Effector CD4-positive, alpha-beta T cell (primary cell): ENCODE measurements at places on chromosomes 2 and 18.

- DNase-seq = no peak
These were observed 27.1 kb upstream of the TFPI start for GRCh38 chr2:187581125-187581896.

DNA sequence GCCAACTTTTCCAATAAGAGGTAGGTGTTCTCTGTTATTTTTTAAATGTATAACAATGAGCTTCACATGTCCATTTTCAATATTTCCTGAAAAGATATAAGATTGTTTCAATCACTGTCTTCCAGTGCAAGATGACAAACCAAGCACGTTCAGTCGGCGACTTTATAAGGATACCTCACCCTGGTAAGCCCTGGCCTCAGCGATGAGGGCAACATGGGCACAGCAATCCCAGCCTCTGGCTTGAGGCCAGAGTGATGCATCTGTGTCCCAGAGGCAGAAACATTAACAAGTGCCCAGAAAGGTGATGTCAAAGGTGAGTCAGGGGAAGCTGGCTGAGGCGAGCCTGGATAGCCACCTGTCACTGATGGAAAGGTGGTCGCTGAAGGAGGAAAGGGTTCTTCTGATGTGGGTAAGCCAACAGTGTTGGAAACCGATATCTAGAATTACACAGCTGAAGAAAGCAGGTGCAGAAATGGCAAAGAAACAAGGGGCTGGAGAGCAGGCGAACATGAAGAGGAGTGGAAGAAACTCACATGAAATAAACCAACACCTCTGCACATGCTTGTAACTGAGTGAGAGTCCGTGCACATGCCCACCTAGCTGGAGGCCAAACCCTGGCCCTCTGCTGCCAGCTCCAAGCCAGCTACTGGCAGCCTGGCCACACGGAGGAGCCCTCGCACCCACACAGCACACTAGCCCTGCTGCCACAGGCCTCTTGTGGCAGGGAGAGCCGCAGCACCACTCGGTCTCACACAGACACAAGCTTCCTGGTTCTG lies 65.5 kb downstream of the FBXO15 start:
- DNase-seq = peak; percentile 42

DNA sequence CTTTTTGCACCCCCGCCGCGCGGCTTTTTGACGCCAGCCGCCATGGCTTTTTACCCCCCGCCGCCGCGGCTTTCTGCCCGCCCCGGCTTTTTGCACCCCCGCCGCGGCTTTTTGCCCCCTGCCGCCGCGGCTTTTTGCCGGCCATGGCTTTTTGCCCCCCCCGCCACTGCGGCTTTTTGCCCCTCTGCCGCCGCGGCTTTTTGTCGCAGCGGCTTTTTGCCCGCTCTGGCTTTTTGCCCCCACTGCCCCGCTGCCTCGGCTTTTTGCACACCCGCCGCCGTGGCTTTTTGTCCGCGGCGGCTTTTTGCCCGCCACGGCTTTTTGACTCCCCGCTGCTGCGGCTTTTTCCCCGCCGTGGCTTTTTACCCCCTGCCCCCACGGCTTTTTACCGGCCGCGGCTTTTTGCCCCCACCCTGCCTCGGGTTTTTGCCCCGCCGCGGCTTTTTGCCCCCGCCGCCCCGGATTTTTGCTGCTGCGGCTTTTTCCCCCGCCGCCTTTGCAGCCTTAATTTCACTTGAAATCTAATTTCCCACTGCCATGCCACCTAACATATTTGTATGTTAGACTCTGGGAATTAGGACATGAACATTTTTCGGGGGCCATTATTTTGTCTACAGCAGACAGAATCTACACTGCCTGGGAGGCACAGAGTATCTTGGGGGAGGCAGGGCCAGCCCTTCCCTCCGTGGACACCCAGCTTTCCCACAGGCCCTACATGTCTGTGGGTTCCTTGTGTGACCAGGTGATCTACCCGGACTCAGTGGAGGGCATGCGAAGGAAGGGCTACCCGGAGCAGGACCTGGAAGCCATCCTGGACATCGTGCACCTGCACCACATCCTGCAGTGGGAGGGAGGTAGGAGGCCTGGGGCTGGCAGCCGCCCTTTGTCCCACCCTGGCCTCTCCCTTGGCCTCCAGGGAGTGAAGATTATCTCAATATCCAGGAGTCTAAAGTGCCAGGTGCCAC lies 3031.0 kb upstream of the TEKT4 start:
- DNase-seq = no peak

DNA sequence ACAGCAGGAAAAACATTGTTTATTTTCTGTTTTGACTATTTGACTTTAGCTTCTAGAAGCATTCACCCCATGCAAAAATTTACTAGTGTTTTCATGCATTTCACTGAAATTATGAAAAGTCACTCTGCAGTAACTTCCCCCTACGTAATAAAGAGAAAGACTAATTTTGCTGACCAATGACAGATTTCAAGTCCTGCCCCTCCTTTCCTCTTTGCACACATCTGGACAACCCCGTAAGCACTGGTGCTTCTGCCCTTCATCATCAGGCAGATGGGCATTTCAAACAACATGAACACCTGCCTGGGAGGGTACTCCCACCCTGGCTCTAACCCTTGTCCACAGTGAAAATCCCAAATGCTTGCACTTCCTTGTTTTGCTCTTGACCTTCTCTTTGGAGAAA lies 815.0 kb upstream of the ID2 start:
- DNase-seq = no peak

GRCh38 chr2:186862869-186863709 lies 14.1 kb upstream of the ZSWIM2 start:
- no peak for DNase-seq

GRCh38 chr2:98771721-98772524 lies 41.0 kb upstream of the MGAT4A start:
- peak; percentile 54 for DNase-seq

GRCh38 chr2:11827547-11827946 lies 81.1 kb downstream of the LPIN1 start:
- no peak for DNase-seq

- no peak for DNase-seq
These were observed 22.6 kb downstream of the DHRS9 start for GRCh38 chr2:169091761-169092519.

GRCh38 chr2:173997269-173997668 lies 32.1 kb upstream of the SP3 start:
- DNase-seq = no peak

DNA sequence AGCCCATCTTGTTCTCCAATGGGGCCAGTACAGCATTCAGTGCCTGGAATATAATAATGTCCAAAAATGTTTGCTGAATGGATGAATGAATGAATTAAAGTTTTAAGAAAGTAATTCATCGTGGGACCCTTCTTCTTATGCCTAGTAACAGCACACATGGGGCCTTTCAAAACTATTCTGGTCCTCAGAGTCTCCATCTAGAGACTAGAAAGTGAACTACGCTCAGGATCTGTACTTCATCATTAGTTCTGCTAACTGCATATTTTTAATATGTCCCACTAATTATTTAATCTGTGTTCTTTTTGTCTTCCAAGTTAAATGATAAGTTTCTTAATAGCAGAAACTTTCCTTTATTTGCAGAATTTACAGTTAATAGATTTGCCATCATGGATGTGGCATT lies 172.5 kb downstream of the SMAD2 start:
- DNase-seq = no peak

GRCh38 chr18:5431836-5432575 lies 111.8 kb downstream of the EPB41L3 start:
- DNase-seq = no peak

- no peak for DNase-seq
These were observed 307.1 kb downstream of the NRXN1 start for GRCh38 chr2:50724837-50725236.

DNA sequence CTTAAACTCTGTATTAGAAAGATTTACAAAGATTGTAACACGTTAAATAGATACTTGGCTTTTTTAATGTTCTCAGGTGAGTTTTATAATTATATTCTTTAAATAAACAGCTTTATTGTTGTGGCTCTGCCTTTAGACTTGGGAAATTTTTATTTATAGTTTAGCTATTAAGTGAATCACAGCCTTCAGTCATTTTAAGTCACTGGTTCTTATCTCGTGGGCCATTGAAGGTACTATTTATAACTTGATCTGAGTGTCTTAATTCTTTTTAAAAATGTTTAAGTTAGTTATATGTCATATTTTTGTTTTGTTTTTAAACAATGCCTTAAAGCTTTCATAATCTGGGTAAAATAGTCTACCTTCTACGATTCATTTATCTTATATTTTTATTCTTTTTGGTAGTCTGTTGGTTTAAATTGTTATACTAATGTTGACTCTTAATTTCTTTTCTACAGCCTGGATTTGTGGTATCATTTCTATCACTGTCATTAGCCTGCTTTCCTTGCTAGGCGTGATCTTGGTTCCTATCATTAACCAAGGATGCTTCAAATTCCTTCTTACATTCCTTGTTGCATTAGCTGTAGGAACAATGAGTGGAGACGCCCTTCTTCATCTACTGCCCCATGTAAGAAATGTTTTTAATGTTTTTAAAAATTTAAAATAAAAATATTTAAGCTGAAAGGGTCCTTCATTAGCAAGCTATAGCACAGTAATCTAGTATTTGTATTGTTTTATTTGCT lies 49.3 kb downstream of the SLC39A10 start:
- DNase-seq = no peak

- no peak for DNase-seq
These were observed 49.8 kb downstream of the ADI1 start for GRCh38 chr2:3469486-3469885.

GRCh38 chr2:70523672-70523995 lies 30.0 kb downstream of the TGFA start:
- no peak for DNase-seq

- DNase-seq = no peak
These were observed 3.7 kb upstream of the SPEG start for GRCh38 chr2:219430633-219431615.

- DNase-seq = no peak
These were observed 42.7 kb upstream of the SEMA4C start for GRCh38 chr2:96912346-96913116.

- DNase-seq = no peak
These were observed 158.5 kb downstream of the ZNF385B start for GRCh38 chr2:179702912-179703311.

GRCh38 chr2:42800461-42800962 lies 8.1 kb upstream of the HAAO start:
- DNase-seq = no peak

GRCh38 chr2:105447476-105447875 lies 48.6 kb upstream of the FHL2 start:
- DNase-seq = no peak

GRCh38 chr2:183371545-183371944 lies 247.3 kb downstream of the NUP35 start:
- DNase-seq = no peak

DNA sequence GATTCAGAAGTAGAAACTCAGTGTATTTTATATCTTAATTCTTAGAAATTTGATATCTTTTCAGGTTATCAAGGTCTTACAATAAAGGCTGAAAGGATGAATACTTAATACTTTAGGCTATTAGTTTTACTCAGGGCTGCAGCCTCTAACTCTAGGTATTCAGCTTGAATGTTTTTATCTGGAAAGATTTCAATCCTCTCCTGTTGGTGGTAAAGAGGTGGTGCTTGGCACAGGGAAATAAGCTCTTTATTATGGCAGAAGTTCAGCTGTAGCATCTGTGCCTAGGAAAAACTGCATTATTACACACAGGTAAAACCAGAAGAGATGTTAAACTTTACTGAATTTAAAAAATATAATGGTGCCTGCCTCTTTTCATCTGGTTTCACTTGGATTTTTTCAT lies 11.1 kb downstream of the ACVR2A start:
- DNase-seq = no peak

DNA sequence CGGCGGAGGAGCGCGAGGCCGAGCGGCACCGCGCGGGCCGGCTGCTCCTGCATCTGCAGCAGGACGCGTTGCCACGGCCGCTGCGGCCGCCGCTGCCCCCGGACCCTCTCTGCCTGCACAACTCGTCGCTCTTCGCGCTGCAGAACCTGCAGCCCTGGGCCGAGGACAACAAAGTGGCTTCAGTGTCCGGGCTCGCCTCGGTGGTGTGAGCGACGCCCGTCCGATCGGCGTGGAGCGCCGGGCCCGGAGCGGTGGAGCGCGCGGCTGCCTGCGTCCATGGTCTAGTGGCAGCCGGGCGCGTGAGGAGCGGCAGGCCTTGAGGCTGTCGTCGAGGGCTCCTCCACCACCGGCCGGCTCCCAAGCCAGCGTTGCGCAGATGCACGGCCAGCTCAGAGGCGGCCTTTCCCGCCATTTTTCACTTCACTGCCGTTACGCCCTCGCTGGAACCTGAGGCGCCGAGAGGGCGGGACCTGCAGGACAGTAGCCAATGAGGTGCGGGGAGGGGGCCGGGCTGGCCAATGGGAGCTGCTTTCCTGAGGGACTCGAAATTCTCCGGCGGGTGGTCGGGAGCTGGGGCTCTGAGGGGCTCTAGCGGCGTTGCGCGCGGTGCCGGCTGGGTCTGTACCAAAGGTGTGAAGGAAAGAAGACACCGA lies 1.9 kb downstream of the TLX2 start:
- peak; percentile 53 for DNase-seq

DNA sequence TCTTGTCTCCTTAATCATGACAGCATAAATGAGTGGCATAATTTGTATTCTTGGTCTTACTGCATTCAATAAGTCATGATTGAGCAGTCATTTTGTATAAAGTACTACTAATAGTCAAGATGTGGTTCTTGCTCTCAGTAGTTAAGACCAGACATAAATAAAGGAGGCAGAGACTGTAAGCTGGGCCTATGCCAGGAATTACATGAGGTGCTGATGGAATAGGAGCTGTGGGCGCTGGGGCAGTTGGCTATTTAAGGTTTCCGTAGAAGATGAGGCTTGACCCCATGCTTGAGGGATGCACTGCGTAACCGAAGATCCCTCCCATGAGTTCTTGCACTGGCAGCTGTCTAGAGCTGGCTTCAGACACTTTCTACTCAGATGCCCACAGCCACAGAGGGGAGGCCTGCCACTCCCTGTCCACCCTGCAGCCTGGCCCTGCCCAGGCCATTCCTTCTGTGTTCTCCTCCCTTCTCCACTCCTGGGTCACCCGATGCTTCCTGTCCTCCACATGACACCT lies 150.9 kb upstream of the REV1 start:
- DNase-seq = no peak

DNA sequence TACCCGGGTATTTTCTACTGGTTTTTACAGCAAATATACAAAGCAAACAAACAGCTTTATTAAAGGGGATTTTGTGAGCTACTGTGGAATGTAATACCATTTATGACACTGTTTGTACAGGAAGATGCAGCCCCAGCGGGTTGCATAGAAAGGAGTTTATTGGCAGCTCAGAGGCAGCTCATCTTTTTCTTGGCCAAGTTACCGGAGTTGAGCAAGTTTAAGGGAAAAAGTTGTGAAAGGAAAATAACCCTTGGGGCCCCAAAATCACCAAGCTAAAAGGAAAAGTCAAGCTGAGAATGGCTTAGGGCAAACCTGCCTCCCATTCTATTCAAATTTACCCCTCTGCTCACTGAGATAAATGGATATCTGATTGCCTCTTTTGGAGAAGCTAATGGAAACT lies 60.8 kb downstream of the MOB4 start:
- DNase-seq = no peak

- no peak for DNase-seq
These were observed 5.0 kb downstream of the EVX2 start for GRCh38 chr2:176078541-176079284.

- DNase-seq = no peak
These were observed 132.0 kb upstream of the MYCN start for GRCh38 chr2:15808204-15808910.

GRCh38 chr2:61177727-61178549 lies 15.9 kb downstream of the C2orf74 start:
- DNase-seq = peak; percentile 30
